Transverse colon (tissue), 4 donors: ENCODE measurements at places on chromosomes 4 and X. TPM values are rescaled to one million over a fixed set of nuclear protein-coding genes. Genes with fewer than 3 reads are reported as not detected.

DNA sequence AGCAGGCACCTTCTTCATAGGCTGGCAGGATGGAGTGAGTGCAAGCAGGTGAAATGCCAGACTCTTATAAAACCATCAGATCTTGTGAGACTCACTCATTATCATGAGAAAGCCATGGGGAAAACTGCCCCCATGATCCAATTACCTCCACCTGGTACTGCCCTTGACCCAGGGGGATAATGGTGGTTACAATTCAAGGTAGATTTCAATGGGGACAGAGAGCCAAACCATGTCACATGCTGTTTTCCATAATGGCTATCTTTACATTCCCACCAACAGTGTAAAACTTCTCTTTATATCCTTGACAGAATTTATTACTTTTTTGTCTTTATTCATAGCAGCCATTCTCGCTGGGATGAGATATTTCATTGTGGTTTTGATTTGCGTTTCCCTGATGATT lies 663.0 kb upstream of the AGA start:
- no peak overlapping the region for H3K27ac ChIP-seq
- DNase-seq: no peak
- H3K27me3 ChIP-seq: no peaks in the 10 kb centered on the region
- H3K36me3 ChIP-seq: no peaks in the 10 kb centered on the region
- no peaks in the 10 kb centered on the region for H3K4me1 ChIP-seq

- no peak for DNase-seq
- H3K4me3 ChIP-seq: no peak overlapping the region
- H3K36me3 ChIP-seq: no peaks in the 10 kb centered on the region
These were observed 210.0 kb upstream of the IGFBP7 start for GRCh38 chr4:57320217-57320616.

- no peak for DNase-seq
- H3K27me3 ChIP-seq: no peaks in the 10 kb centered on the region
- no peak overlapping the region for H3K4me3 ChIP-seq
- H3K4me1 ChIP-seq: no peaks in the 10 kb centered on the region
These were observed 24.1 kb downstream of the FRMPD4 start for GRCh38 chrX:12162420-12162819.

DNA sequence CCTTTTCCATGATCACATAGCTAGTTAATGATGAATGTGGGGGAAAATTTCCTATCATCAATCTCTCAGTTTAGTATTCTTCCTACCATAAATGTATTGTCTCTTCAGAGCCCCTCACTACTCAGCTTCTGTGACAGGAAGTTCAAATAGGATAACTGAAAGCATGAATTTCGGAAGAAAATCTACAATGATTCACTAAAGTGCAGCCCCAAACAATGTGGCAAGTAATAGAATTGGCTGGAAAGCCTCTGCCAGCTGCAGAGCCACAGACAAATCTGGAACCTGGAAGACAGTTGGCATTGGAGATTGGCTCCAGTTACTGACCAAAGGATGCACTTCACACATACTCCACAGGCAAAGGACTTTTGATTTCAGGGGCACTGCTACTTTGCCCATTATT lies 35.2 kb downstream of the EGF start:
- H3K27ac ChIP-seq: no peak overlapping the region
- no peak overlapping the region for H3K4me3 ChIP-seq
- no peaks in the 10 kb centered on the region for H3K4me1 ChIP-seq
- no peaks in the 10 kb centered on the region for H3K27me3 ChIP-seq
- no peaks in the 10 kb centered on the region for H3K36me3 ChIP-seq
- no peak for DNase-seq

- no peak overlapping the region for H3K4me3 ChIP-seq
- DNase-seq: no peak
- H3K36me3 ChIP-seq: no peaks in the 10 kb centered on the region
- H3K27me3 ChIP-seq: no peaks in the 10 kb centered on the region
These were observed 170.5 kb downstream of the AREG start for GRCh38 chr4:74615411-74615810.

DNA sequence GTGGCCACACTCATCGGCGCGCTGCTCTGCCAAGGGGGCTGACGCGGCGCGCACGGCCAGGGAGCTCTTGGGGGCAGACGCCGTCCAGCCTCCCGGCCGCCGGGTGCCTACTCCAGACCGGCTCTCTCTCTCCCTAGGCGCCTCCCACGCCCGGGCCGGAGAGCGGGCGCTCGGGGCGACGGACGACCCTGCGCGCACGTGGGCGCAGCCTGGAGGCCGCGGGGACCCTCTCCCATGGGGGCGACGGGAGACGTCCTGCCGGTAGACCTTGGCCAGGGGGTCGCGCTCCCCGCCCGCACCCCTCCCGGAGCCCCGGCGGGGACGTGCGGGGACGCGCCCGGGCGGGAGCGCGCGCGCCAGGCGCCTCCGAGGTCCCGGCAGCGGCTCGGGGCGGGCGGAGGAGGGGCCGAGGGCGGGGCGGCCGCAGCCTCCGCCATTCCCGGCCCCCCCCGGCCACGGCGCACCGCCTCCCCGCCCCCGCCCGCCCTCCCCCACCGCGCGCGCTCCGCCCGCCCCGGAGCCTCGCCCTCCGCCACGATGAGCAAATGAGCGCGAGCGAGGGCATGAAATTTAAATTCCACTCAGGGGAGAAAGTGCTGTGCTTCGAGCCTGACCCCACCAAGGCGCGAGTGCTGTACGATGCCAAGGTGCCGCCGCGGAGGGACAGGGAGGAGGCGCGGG lies at the start of gene MSL3:
TSS of gene MSL3 (plus strand) at position 519 of the 681 bp plus-strand sequence. CDS start at position 546, 27 bp downstream.
- H3K27me3 ChIP-seq: no peaks in the 10 kb centered on the region
- H3K4me1 ChIP-seq: peaks cover 7% of the 10 kb centered on the region
- H3K4me3 ChIP-seq: peak within 1 kb of the TSS; percentile 90
- DNase-seq: peak; percentile 63
- H3K36me3 ChIP-seq: no peaks in the 10 kb centered on the region

DNA sequence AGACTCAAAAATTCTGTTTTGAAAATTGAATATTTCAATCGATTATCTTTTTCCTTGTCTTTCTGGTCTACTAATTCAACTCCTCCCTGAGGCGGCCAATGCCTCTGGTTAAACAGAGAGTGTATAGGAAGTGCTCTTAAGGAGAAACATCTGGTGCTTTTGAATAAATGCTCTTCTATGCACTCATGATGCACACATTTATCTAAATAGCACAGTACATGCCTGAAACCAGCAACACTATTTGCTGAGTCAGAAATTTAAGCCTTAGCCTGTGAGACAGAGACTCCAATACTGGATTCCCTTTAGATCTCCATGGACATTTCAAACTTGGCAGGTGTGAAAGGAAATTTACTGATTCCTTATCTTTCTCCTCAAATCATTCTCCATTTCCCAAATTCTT lies 118.6 kb downstream of the SLIT2 start:
- H3K4me1 ChIP-seq: no peaks in the 10 kb centered on the region
- H3K36me3 ChIP-seq: no peaks in the 10 kb centered on the region
- no peak for DNase-seq
- H3K27ac ChIP-seq: no peak overlapping the region

GRCh38 chrX:23389196-23389792 lies 54.6 kb downstream of the PTCHD1 start:
- no peak overlapping the region for H3K4me3 ChIP-seq
- no peaks in the 10 kb centered on the region for H3K36me3 ChIP-seq
- no peaks in the 10 kb centered on the region for H3K27me3 ChIP-seq
- H3K4me1 ChIP-seq: no peaks in the 10 kb centered on the region
- H3K27ac ChIP-seq: no peak overlapping the region

DNA sequence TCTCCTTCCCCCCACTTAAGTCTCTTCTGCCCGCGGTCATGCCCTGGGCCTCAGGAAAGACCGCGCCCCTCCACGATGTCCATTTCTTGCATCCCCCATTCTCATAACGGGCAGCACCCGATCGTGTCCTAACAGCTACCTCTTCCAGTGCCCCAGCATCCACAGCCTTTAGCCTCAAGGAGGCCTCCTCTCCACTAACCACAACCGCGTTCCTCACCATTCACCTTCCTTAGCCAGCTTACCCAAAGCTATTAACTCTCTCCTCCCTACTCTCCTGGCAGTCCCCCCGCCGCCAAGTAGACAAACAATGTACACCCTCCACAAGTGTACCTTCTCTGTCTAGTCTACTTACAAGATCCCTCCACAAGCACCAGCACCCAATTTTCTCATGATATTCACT lies 58.6 kb upstream of the PAGE5 start:
- peak overlapping the region; percentile 84 for H3K27ac ChIP-seq
- H3K4me1 ChIP-seq: no peaks in the 10 kb centered on the region
- no peaks in the 10 kb centered on the region for H3K27me3 ChIP-seq
- no peak for DNase-seq
- H3K36me3 ChIP-seq: no peaks in the 10 kb centered on the region

DNA sequence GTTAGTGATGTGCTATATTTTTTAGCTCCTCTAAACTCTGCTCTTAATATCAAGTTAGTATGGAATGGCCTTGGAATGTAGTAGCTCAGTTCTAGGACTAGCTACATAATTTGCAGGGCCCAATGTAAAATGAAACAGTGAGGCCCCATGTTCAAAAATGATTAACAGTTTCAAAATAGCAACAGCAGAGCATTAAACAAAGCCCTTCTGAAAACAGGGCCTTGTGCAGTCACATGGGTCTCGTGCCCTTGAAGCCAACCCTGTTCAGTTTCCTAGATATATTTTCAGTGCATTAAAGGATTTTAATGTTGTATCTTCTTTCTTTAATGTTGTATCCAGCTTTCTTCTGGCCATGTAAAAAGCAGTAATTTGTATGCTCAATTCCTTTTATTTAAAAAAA lies 82.1 kb downstream of the TASL start:
- no peaks in the 10 kb centered on the region for H3K27me3 ChIP-seq
- no peak for DNase-seq
- no peaks in the 10 kb centered on the region for H3K36me3 ChIP-seq

GRCh38 chr4:22969287-22969896 lies 276.7 kb downstream of the GBA3 start:
- H3K36me3 ChIP-seq: no peaks in the 10 kb centered on the region
- no peaks in the 10 kb centered on the region for H3K4me1 ChIP-seq

DNA sequence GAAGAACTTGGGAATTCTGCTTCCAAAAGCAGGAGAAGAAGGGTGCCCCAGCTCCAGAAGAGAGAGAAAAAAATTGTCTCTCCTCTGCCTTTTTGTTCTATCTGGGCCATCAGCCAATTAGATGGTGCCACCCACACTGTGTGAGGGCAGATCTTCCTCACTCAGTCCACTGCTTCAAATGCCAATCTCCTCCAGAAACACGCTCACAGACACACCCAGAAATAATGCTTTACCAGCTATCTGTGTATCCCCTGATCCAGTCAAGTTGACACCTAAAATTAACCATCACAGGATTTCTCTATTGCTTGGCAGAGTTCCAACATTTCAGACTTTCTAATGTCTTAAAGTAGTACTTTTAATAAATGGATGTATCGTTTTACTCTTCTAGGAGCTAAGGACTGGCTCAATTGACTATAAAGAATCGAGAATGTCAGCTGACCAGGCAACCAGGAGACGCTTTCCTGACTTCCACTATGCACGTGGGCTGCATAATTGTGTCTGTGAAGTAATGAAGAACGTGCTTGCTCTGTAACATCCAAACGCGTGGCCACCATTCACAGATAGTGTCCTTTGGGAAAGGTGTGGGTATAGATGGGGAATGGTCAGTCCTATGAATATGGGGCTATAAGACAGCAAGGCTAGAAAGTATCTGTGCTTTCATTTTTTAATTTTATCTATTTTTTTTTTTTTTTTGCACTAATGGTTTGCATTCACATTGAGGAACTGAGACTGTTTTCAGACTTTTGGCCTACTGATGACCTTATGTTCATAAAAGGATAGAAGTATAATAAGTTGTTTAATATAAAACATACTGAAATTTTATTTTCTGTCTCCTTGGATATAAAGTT lies 9.9 kb upstream of the SMIM20 start:
- H3K27ac ChIP-seq: no peak overlapping the region
- H3K36me3 ChIP-seq: no peaks in the 10 kb centered on the region
- H3K4me3 ChIP-seq: no peak overlapping the region
- no peak for DNase-seq

DNA sequence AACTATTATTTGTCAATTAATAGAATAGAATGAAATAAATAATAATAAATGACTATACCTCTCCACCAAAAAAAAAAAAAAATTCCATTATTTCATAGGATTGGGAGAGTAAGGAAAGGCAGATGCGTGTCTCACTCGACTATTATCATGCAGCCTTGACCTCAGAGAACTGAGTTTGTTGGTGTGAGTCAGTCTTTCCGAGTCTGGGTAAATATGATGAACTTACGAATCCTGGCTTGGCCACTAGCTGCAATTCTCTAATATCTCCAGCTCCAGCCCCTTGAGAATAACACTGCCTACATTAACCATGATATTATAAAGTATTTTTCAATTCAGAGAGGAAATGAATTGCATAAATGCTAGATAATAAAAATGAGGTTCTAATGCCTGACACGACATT lies 46.6 kb upstream of the DHX15 start:
- DNase-seq: no peak
- H3K4me3 ChIP-seq: no peak overlapping the region
- no peaks in the 10 kb centered on the region for H3K27me3 ChIP-seq
- no peak overlapping the region for H3K27ac ChIP-seq
- H3K4me1 ChIP-seq: no peaks in the 10 kb centered on the region

GRCh38 chrX:22389556-22390179 lies 117.0 kb downstream of the CBLL2 start:
- peak overlapping the region; percentile 67 for H3K27ac ChIP-seq
- no peak for DNase-seq
- H3K36me3 ChIP-seq: no peaks in the 10 kb centered on the region

Gene XK
- total RNA-seq: 54.3 TPM

Gene MORC4
- total RNA-seq: 9.6 TPM

Gene TEX11
- not detected for total RNA-seq

Gene SULT1E1
- 0.40 TPM for total RNA-seq

Gene MBNL3
- 40.8 TPM for total RNA-seq

Gene TEX13C
- not detected for total RNA-seq

Gene ETDC
- not detected for total RNA-seq
